Endothelial cell of umbilical vein (primary cell): ENCODE measurements at places on chromosomes 1 and 21.

GRCh38 chr1:185432948-185433347, 115.9 kb upstream of the IVNS1ABP start:
- no peaks in the 10 kb centered on the region for H3K36me3 ChIP-seq
- H3K27me3 ChIP-seq, result no peaks in the 10 kb centered on the region

- H3K27ac ChIP-seq, result no peak overlapping the region
- no peaks in the 10 kb centered on the region for H3K36me3 ChIP-seq
- DNase-seq, result no peak
- H3K4me1 ChIP-seq, result no peaks in the 10 kb centered on the region
Measured at GRCh38 chr1:24900985-24901781, 28.9 kb downstream of the RUNX3 start.

- no peaks in the 10 kb centered on the region for H3K27me3 ChIP-seq
- no peaks in the 10 kb centered on the region for H3K36me3 ChIP-seq
- H3K4me1 ChIP-seq, result no peaks in the 10 kb centered on the region
- DNase-seq, result no peak
- no peak overlapping the region for H3K27ac ChIP-seq
Measured at GRCh38 chr1:87115317-87115890, 201.0 kb downstream of the HS2ST1 start.

DNA sequence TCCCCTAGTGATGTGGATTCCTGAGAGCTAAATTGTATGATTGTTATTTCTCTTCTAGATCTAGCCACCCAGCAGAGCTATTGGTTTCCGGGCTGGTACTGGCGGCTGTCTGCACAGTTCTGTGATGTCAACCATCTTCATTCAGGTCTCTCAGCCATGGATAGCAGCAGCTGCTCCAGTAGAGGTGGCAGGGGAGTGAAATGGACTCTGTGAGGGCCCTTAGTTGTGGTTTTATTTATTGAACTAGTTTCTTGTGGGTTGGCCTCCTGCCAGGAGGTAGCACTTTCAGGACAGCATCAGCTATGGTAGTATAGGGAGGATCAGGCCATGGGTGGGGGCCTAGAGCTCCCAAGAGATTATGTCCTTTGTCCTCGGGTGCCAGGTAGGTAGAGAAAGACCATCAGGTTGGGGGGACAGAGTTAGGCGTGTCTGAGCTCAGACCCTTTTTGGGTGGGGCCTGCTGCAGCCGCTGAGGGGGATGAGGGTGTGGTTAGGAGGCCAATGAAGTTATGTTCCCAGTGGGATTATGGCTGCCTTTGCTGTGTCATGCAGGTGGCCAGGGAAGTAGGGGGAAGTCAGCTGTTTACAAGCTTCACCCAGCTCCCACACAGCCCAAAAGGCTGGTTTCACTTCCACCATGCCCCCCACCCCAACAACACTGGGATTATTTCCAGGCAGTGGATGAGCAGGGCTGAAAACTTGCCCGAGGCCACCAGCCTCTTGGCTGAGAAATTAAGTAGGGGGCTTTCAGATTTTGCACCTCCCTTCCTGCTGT, 55.1 kb upstream of the RGS4 start:
- no peaks in the 10 kb centered on the region for H3K36me3 ChIP-seq
- H3K27ac ChIP-seq, result no peak overlapping the region
- no peak overlapping the region for H3K4me3 ChIP-seq

DNA sequence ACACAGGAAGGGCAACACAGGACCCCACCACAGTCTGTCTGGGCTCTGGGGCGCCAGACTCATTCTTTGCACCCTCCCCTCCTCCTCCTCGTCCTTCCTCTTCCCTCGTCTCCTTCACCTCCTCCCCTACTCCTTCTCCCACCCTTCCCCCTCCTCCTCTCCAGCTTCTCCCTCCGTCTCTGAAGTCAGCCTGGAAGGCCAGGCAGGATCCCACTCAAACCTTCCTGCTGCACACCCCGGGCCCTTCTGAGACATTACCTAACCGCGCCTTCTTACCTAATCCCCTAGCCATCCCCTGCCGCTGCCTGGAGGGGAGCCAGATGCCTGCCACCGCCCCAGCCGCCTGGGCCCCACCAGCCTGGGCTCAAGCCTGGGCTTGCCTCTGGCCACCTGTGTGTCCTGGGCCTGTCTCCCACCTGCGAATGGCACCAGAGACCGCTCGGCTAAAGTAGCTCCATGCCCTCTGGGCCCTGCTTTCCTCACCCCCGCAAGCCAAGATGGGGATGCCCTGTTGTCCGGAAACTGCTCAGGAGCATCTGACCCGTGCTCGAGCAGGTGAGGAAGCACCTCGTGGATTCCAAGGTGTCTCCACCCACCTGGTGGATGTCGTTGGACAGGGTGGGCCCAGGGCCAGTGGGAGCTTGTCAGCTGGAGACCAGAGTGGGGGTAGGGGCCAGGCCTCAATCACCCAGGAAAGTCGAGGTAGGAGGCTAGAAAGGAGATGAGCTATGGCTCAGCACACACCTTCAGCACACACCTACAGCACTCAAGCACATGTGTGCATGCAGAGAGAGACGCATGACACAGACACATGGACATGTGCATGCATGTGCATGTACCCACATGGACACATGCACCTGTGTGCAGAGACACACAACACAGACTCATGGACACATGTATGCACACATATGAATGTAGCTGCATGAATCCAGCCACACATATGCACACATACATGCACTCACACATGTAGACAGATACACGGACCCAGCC, 31.9 kb downstream of the WNT9A start:
- H3K4me3 ChIP-seq, result no peak overlapping the region
- DNase-seq, result no peak
- H3K27me3 ChIP-seq, result peaks cover 2% of the 10 kb centered on the region

GRCh38 chr1:168613038-168613451, 36.6 kb downstream of the XCL1 start:
- no peak for DNase-seq
- no peaks in the 10 kb centered on the region for H3K4me1 ChIP-seq
- no peak overlapping the region for H3K4me3 ChIP-seq
- no peaks in the 10 kb centered on the region for H3K36me3 ChIP-seq

- DNase-seq, result no peak
- H3K27me3 ChIP-seq, result no peaks in the 10 kb centered on the region
- H3K36me3 ChIP-seq, result peaks cover under 1% of the 10 kb centered on the region
- H3K4me1 ChIP-seq, result no peaks in the 10 kb centered on the region
- H3K27ac ChIP-seq, result no peak overlapping the region
Measured at GRCh38 chr21:41848958-41849580, 30.1 kb downstream of the PRDM15 start.

DNA sequence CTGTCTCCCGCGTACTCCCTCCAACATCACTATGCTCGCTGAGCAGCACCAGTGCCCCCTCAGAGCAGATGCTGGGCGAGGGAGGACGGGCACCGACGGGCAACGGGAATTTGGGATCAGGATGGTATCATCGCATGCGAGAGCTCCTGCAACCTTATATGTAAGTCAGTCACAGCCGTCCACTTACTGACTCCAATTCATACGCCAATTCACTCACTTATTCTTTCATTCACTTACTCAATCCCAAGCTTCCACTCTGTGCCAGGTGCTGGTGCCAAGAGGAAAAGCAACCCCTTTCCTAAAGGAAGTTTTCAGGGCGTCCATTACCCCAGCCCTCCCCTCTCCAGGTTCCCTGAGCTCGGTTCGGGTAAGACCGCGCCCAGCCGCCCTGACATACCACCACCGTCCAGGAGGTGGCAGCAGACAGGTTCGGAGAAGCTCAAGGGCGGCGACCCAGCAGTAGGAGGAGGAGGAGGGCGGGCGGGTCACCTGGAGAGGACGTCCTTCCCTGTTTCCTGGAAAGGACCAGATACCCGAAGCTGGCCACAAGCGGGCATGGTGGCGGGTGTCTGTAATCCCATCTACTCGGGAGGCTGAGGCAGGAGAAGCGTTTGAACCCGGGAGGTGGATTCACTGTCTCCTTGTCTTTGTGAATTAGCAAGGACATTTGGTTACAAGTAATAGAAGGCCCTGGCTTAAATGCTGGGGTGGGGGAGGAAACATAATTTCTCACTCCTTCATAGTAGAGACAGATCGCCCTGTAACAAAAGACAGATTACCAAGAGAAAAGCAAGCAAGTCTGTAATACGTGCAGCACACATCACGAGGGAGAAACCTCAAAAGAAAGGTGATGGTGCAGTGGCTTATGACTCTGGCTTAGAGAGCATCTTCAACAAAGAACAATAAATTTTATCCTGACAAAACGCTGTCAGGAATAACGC, 7.6 kb upstream of the IL22RA1 start:
- H3K4me3 ChIP-seq, result no peak overlapping the region
- peaks cover 11% of the 10 kb centered on the region for H3K4me1 ChIP-seq
- H3K27me3 ChIP-seq, result peaks cover 11% of the 10 kb centered on the region

GRCh38 chr1:174958396-174958795, 41.4 kb upstream of the CACYBP start:
- H3K4me1 ChIP-seq, result no peaks in the 10 kb centered on the region
- H3K36me3 ChIP-seq, result no peaks in the 10 kb centered on the region
- H3K4me3 ChIP-seq, result no peak overlapping the region
- no peaks in the 10 kb centered on the region for H3K27me3 ChIP-seq
- no peak for DNase-seq

- no peaks in the 10 kb centered on the region for H3K27me3 ChIP-seq
- no peak for DNase-seq
- no peak overlapping the region for H3K4me3 ChIP-seq
- H3K4me1 ChIP-seq, result no peaks in the 10 kb centered on the region
- no peak overlapping the region for H3K27ac ChIP-seq
Measured at GRCh38 chr1:35727434-35728040, 8.9 kb upstream of the C1orf216 start.
